Endothelial cell of umbilical vein (primary cell): ENCODE measurements at places on chromosomes 16 and 17.

- no peak for DNase-seq
These were observed 8.1 kb downstream of the TMEM235 start for GRCh38 chr17:78239489-78239931.

DNA sequence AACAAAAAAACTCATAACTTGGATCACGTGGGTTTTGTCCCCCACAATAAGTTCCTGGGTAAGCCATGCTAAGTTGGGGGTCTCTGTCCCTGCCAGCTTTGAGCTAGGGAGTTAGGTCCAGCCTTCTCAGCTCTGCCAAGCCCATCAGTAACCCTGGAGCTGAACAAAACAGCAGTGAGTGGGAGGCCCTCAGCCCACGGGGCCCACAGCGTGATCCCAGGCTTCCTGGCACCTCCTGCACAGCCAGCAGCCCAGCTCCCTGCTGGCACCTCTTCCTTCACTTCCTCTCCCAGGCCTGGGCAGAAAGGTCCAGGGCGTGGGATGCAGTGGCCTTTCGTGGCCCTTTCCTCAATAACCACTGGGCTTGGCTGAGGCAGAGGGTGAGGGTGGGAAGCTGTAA lies 35.5 kb upstream of the CDC42EP4 start:
- DNase-seq: peak; percentile 30

- DNase-seq: peak; percentile 41
These were observed 69.2 kb upstream of the CES5A start for GRCh38 chr16:55944377-55944802.

- DNase-seq: no peak
These were observed 4.9 kb downstream of the MYH1 start for GRCh38 chr17:10513299-10514067.

DNA sequence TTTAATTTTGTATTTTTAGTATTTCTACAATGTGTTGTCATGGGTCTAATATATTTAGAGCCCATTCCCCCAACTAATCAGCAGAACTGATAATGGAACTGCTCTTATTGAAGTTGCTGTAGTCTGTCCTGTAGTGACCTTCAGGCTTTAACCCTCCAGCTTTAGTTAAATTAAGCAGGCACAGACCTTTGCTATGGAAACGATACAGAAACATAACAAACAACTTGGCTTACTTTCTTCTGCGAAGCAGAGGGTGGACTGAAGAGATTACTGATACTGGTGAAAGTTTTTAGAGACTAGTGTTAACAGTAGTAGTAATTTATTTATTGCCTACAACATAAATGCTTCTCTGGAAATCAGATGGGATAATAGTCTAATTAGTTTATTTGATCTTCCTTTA lies 61.4 kb downstream of the NFATC3 start:
- peak; percentile 53 for DNase-seq

DNA sequence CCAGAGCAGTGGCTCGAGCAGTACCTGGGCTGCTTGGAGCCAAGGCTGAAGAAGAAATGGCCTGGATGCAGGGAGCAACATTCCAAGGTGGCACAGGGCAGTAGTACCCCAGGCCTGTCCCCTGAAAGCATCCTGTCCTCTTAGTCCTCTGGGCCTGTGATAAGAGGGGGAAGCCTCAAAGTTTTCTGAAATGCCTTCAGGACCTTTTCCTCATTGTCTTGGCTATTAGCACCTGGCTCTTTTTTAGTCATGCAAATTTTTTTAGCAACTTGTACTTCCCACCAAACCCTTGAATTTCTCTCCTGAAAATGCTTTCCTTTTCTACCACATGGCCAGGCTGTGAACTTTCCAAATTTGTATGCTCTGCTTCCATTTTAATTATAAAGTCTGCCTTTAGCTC lies 148.9 kb downstream of the HS3ST2 start:
- DNase-seq: no peak

DNA sequence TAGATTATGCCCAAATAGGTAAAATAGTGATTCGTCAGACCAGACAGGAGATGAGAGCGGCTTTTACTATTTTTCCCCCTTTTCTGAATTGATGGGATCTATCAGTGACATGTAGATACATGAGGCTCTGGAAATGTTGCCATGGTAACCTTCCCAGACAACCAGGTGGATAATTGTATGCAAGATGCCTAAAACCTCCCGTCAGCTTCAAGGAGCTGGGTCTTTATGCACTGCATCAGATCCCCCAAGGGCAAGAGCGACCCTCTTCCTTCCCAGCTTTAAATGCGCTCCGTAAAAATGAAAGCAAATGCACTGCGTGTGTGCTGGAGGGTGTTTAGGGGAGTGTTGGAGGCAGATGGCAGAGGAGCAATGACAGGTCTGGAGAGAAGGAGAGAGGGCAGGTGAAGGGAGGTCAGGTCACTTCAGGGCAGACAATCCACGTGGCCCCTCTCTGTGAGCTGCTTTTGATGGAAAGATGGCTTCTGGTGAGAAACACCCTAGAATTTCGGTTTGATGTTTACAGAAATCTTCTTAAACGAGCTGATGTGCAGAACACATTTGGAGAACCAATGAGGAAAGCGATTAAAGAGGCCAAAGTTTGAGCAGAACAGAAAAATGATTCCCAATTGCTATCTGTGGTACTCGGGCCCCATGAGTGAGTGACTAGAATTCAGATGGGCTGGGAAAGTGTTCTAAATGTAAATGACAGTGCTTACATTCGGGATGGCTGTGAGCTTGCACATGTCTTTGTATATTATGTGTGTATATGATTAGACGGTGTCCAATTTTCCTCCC lies 461.7 kb upstream of the HSBP1 start:
- DNase-seq: no peak

DNA sequence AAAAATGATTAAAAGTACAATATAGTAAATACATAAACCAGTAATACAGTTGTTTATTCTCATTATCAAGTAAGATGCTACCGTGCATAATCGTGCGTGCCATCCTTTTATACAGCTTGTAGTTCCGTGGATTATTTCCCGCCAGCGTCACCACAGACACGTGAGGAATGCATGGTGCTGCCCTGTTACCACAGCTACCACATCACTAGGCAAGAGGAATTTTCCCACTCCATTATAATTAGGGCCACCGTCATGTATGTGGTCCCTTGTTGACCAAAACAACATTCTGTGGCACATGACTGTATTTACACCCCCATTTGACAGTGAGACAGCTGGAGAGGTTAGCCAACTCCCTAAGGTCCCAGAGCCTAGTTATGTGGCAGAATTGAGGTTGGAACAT lies 30.5 kb upstream of the LGALS9 start:
- no peak for DNase-seq

GRCh38 chr16:23515881-23516280 lies 5.6 kb upstream of the GGA2 start:
- no peak for DNase-seq

DNA sequence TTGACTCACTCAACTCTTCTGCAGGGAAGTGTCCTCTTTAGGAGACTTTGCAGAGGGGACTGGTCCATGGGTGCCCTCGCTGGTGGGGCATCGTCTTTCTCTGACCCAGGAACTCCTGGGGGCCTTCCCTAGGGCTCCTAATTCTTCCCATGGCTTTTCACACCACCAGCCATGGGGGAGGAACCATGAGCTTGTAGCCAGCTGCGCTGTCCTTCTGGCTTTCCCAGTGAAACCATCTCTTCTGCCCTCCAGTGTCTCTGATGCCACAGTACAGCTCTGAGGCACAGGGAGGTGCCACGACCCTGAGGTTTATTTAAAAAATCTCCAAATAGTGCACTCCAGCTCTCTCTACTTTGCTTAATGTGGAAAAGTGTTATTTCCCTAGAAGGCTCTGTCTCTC lies 78.6 kb downstream of the SDR42E1 start:
- peak; percentile 14 for DNase-seq

GRCh38 chr16:67543036-67543435 lies 14.4 kb downstream of the RIPOR1 start:
- no peak for DNase-seq
